ENCODE measurements at places on chromosomes 13 and 19.
A peak's percentile ranks its signal among the peaks of the same experiment; 100 is the strongest.

DNA sequence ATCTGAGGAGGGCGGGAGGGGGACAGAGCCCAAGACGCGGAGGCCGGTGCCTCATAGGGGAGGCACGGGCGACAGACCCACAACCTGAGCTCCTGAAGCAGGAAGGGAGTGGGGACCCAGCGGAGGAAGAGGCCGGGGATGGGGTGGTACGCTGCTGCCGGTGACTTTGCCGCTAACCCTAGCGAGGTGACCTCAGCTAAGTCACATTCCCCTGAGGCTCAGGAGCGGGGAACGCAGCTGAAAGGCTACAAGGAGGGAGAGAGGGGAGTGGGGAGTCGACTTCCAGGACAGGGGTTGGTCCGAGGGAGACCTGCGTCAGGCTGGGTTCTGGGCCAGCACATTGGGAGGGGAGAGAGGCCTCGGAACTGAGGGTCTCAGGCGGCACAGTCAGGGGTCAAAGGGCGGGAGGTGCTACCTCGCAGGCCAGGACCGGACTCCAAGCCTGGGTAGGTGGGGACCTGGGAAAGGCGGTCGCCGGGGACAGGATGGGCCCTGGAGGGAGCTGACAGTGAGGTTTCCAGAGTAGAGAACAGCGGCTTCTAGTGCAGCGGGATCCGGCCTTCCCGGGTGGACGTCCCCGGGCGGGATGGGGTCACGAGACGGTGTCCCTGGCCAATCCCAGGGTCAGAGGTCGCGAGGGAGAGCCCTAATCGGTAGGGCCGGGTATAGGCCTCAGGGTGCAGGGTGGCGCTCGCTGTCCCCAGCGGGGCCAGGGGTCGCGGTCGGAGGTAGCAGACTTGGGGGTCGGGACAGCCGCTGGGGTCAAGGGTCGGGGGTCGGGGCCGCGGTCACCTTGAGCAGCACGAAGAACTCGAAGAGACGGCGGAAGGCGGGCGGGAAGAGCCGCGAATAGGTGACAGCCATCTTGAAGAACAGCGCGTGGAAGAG lies 699 bp downstream of the TMEM259 start:
- DNase-seq: no peak

DNA sequence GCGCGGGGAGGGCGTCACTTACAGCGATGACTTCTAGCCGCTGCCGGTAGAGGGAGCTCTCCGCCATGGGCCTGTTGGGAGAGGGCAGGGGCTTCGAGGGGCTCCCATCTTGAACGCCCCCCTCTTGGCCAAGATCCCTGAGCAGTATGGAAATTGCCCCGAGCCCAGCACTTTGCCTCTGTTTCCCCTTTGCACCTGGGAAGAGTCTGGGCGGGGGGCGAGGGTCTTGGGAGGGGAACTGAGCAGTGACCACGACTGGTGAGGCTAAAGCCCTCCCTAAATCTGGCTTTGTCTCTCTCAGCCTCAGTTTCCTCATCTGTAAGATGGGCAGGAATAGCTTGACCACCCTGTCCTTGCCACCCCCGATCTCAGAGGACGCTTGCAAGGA lies 2.8 kb downstream of the PALM3 start:
- DNase-seq: no peak

GRCh38 chr13:100875392-100876043 lies 200.9 kb upstream of the TMTC4 start:
- DNase-seq: peak; percentile 74

DNA sequence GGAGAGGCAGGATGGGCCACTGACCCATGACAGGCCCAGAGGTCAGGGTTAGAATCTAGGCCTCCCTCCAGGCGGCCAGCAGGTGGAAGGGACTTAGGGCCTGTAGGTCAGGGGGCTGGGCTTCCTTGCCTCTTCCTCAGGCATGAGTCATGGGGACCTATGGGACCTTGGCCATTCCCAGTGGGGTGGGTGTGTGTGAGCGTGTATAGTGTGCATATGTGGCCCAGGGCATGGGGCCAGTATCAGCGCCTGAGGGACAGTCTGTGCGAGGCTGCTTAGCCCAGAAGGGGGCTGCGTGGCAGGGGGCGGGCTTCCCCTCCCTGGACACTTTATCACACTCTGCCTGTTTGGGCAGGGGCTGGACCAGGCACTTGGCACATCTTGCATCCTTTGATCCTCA lies 13.3 kb downstream of the KCTD15 start:
- no peak for DNase-seq

GRCh38 chr13:111033172-111034130 lies 81.7 kb upstream of the ARHGEF7 start:
- no peak for DNase-seq

DNA sequence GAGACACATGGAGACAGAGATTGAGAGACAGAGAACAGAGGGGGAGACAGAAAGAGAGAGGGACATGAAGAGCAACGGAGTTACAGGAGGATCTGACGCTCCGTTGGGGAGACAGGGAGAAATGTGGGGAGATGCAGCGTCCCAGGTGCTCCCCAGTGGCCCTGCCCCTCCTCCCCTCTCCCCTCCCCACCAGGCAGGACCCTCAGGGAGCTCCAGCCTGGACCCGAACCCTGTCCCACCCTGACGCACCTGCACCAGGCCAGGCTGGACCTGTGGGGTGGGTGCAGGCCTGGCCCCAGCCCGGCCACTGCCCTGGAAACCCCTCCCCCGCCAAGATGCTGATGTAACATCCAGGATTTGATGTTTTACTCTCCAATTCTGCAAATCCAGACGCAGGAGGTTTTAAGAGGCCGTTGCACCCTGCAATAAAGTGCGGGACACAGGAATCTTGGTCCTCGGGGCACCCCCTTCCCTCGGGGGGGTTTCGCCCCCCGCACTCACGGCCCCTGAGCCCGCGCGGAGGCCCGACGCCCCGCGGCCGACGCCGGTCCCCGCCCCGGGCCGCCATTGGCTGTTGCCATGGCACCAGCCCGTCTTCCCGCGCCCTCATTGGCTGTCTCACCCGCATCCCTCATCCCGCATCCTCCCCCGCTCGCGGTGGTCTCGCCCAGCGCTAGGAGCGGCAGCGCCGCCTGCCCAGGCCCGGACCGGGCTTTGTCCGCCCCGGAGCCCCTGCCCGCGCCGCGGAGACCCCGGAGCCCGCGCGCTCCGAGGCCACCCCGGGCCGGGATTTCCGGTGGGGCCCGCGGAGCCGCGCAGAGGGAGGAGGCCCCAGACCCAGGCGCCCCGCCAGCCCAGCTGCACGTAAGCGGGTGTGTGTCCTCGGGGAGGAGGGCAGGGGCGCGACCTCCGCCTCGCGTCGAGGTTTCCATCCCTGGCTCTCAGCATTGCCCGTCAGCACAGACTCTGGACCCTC lies at the start of gene APC2:
Gene APC2, plus strand, starts transcription at position 655 of the 976 bp plus-strand sequence. CDS start 2,881 bp downstream, outside the sequence.
- no peak for DNase-seq

GRCh38 chr19:55047951-55048350 lies 9.9 kb upstream of the GP6 start:
- DNase-seq: no peak

GRCh38 chr19:54047616-54048015 lies 16.1 kb downstream of the VSTM1 start:
- DNase-seq: no peak

DNA sequence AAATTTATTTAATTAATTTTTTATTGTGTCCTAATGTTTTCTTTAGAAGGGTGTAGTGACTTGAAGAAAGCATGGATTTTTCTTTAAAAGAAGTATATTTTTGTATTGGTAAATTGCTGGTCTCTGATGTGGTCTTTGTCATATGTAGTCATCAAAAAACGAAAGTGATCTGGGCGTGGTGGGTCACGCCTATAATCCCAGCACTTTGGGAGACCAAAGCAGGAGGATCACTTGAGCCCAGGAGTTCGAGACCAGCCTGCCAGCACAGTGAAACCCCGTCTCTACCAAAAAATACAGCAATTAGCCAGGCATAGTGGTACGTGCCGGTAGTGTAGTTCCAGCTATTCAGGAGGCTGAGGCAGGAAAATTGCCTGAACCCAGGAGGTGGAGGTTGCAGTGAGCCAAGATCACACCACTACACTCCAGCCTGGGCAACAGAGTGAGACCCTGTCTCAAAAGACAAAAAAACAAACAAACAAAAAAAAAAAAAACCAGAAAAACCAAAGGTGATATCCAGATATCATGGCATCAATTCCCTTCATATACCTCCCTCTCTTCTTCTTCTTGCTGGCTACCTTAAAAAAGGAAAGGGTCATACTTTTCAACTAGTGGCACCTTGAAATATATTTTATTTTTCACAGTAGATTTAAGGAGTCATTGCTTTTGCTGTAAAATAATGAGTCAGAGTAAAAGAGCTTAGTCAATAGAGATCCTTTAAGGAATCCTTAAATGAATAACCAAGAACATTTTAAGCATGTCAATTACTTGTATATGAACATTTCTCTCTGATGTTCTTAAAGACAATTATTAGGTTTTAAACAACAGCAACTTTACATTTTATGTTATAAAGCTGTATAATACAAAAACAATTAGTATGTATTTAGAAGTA lies 19.9 kb downstream of the KCTD4 start:
- DNase-seq: no peak

- peak; percentile 19 for DNase-seq
These were observed 100.5 kb downstream of the TRPC4 start for GRCh38 chr13:37769078-37769477.

GRCh38 chr19:44093931-44094765 lies at the start of gene ZNF224:
TSS of gene ZNF224 (plus strand) at chr19:44094361. CDS start at chr19:44097874, 3,513 bp downstream.
- peak; percentile 90 for DNase-seq

DNA sequence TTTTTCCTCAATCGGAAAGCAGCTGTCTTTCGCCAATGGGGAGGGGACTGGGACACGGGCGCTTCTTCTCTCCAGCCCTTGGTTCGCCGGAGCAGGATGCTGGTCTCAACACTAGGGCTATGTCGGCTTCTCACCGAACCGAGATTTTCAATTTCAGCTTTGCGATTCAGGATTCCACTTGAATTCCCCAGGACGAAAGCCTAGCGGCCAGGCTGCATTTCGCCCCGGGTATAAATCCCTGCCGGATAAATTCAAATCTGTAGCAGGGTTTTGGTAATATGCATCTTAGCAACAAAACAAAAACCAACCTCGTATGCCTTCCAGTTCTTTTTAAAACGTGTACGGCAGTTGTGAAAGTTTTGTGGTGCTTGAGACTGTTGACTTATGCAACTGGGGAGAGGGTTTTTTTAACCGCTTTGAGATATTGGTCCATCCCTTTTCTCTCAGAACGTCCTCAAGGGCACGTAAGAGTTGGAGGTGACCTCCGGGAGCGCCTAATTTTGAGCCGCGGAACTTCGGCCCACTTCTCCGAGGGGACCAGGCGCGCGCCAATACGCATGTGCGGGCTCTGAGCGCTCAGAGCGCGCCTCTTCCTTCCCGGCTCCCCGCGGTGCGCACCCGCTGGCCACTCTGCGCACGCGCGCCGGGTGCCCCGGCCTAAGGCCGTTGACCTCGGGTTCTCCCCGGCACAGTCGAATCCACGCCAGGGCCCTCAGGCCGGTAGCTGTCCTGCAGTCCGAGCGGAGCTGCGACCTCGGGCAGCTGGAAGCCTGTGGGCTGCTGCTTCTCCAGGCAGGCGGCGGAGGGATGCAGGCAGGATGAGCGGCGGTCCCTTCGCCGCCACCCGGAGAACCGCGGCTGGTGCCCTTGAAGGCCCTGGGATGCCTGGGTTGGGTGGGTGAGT lies 7.6 kb downstream of the POU4F1 start:
- DNase-seq: no peak

DNA sequence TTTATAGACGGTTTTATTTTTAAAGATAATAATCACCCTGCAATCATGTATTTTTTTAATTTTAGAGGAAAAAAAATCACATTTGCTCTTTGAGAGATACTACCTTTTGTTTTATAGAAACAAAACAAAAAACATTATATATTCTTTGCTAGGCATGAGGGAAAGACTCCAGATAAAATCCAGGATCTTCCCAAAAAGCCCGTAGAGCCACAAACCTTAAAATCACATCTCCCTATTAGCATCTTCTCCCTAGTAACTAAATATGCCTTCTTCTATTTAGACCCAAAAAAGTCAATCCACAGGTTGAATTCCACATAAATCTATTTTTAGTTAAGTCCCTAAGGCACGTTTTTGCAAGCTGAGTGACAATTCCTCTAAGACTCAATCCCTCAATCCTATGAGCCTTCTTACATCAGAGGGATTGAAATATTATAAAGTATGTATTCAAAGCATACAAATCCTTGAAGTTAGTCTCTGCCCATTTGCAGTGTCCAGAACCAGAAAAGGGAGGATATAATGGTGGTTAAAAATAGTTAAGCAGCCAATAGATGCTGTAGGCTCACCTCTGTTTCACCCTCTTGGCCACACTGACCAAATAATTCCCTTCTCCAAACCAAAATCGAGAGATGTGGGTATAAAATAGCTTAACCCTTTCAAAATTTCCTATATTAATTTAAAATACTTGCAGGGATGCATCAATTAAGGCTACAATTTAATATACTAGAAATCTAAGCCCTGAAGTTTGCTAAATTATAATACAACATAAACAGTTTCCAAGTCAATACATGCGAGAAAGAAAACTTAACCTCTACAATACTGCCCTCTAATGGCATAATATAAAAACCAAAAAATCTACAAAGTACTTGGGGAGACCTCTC lies 64.0 kb downstream of the SERP2 start:
- no peak for DNase-seq

GRCh38 chr19:17376935-17377600 lies at the start of gene PLVAP:
TSS of gene PLVAP (minus strand) at chr19:17377342. CDS start at chr19:17377288, 54 bp downstream.
- DNase-seq: no peak

DNA sequence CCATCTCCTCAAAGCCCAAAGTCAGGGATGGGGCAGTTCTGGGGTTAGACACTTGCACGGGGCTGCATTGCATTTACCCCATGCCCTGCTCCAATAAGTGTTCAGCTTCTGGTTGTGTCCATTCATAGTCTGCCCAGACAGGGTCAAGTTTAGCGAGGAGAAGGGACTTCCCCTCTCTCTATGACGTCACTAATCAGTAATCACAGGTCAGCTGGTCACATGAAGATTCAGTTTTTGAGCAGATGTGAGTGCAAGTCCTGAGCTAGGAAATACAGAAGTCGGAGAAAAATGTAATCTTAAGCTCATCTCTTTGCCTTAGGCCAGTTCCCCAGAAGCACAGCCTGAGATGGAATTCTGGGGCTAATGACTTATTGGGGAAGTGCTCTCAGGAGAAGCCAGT lies 310.1 kb downstream of the TSHZ3 start:
- DNase-seq: no peak

GRCh38 chr19:2774083-2774679 lies 8.9 kb downstream of the SGTA start:
- no peak for DNase-seq

- peak; percentile 89 for DNase-seq
These were observed 31.0 kb downstream of the TDRD12 start for GRCh38 chr19:32750441-32751055.

DNA sequence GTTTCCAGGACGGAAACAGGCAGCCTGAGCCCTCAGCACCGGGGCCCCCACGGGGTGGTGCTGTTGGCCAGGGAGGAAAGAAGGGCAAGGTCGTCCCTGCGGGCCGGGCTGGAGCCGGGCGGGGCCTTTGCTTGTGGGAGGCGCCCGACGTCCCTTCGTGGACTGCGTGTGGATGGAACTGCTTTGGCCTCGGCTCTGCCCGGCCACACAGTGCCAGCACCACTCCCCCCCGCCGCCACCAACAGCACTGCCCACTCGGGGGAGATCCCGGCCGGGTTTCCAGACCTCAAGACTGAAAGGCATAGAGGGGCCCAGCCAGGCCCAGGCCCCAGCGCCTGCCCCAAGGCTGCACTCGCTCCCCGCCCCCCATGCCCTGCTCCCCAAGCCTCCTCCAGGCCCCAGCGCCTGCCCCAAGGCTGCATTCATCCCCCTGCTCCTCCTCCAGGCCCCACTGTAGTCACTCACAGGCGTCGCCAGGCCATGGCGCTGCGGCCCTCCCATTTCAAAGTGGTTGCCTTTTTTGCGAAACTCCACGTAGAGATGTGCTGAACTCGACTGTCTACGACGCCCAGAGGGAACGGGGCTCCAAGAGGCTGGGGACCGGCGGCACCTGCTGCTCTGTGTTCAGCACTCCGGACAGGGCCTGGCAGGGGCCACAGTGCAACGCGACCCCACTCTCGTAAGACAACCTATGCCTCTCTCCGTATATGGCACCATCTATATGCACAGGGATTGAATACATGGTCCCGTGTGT lies 22.5 kb downstream of the C13orf46 start:
- no peak for DNase-seq

All from trophoblast cell (in vitro differentiated cells and primary cell).